ENCODE measurements at places on chromosomes 16 and 17. TPM values are rescaled to one million over a fixed set of nuclear protein-coding genes. Genes with fewer than 3 reads are reported as not detected.

TPSB2 gene
- not detected for total RNA-seq

FAHD1 gene
- total RNA-seq: 23.1 TPM

DNA sequence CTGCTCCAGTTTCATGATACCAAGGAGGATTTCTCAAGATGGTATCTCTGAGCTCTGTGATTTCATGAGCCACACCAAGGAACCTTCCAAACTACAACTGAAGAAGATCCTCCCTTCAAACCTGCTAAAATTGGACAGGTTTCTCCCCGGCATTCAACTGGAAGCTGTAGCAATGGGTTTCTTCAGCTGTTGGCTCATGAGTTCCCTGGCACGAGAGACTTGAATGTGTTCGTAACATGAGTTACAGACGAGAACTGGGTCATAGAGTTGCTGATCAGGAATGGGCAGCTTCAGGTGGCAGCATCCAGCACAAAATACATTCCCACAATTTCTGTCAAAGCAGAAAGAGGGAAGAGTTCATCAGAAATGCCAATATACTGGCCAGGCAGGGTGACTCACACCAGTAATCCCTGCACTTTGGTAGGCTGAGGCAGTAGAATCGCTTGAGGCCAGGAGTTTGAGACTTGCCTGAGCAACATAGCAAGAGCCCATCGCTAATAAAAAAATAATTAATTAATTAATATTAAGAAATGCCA lies 3.4 kb upstream of the HSF5 start:
- no peak for DNase-seq
- peaks cover 2% of the 10 kb centered on the region for H3K27me3 ChIP-seq
- H3K4me1 ChIP-seq: no peaks in the 10 kb centered on the region
- H3K4me3 ChIP-seq: no peak overlapping the region
- H3K36me3 ChIP-seq: peaks cover 25% of the 10 kb centered on the region

DNA sequence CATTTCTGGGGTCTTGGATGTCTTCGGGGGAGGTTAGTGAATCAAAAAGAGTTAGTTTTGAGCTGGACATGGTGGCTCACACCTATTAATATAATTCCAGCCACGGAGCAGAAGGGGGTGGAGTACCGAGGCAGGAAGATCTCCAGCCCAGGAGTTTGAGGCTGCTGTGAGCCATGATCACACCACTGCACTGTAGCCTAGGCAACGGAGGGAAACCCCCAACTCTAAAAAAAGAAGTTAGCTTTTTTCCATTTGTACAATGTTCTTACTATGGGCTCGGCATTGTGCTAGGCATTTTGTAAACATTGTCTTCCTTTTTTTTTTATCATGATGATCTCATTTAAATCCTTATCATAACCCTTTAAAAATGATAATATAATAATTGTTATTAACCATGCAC lies 8.3 kb upstream of the SNF8 start:
- H3K4me3 ChIP-seq: no peak overlapping the region
- H3K27ac ChIP-seq: no peak overlapping the region
- DNase-seq: no peak
- no peaks in the 10 kb centered on the region for H3K27me3 ChIP-seq

DNA sequence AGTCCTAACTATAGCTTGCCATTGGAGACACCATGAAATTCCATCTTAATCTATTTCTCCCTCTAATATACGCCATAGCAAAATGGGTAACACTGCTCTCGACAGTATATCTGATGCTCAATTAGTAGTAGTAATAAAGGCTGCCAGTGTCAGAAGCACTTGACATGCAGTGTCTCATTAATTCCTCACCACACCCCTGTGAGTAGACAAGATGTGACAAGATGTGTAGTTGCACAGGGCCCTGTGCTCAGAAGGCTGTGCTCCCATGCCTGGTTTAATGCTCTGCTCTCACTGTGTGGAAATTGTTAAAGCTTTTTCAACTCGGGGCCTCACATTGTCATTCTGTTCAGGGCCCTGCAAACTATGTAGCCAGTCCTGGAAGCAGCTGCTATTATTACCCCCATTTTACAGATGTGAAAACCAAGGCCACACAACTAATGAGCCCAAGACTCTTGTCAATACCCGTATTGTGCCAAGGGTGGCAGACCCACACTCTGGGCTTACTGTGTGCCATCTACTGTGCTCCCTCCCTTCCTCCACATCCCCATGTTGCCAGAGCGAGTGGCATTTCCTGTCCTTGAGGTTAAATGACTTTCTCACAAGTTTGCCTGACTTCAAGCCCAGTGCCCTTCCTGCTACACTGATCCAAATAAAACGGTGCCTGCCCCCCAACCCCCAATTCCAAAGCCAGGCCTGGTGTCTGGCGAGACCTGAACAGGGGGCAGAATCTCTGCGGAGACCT lies 287.3 kb upstream of the CCL2 start:
- no peak overlapping the region for H3K4me3 ChIP-seq
- H3K27ac ChIP-seq: no peak overlapping the region

- no peaks in the 10 kb centered on the region for H3K4me1 ChIP-seq
- H3K4me3 ChIP-seq: no peak overlapping the region
- no peak for DNase-seq
- H3K27me3 ChIP-seq: peaks cover 6% of the 10 kb centered on the region
- H3K36me3 ChIP-seq: no peaks in the 10 kb centered on the region
These were observed 22.3 kb upstream of the BRD7 start for GRCh38 chr16:50390914-50391716.

DNA sequence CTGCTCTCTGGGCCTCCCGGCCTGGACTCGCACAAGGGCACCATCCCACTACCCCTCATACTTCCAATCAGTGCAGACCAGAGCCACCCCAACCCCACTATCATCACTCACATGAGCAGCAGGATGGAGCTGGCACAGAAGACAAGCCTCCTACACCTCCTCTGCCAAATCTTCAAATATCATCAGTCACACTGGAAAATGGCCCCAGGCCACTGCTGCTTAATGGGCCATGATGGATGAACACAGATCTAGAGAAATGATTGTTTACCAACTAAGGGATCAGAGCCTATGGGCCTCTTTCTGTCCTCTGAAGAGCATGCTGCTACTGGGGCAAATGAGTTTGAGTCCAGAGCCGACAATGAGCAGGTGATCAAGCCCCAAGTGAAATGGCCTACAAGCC lies 165.5 kb downstream of the GRIN2A start:
- peaks cover 1% of the 10 kb centered on the region for H3K27me3 ChIP-seq
- H3K4me1 ChIP-seq: no peaks in the 10 kb centered on the region
- no peaks in the 10 kb centered on the region for H3K36me3 ChIP-seq
- DNase-seq: no peak
- H3K27ac ChIP-seq: no peak overlapping the region
